ENCODE measurements at places on chromosomes 3 and 15.

DNA sequence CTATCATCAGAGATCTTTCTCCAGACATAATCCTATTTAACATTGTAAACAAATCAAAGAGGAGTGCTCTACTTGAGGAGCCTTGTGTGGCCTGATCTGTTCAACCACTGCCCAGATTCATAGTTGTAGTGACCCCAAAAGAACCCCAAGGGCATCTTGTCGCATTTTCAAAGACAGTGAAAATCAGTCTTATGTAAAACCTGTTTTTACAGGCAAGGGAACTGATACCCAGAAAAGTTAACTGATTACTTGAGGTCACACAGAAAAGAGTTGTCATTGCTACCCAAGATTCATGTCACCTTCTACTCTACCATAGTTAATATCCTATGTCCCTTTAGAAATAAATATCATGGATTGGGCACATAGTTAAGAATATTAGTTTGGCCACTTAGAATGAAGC lies 40.5 kb upstream of the ARPP21 start:
- DNase-seq: no peak

DNA sequence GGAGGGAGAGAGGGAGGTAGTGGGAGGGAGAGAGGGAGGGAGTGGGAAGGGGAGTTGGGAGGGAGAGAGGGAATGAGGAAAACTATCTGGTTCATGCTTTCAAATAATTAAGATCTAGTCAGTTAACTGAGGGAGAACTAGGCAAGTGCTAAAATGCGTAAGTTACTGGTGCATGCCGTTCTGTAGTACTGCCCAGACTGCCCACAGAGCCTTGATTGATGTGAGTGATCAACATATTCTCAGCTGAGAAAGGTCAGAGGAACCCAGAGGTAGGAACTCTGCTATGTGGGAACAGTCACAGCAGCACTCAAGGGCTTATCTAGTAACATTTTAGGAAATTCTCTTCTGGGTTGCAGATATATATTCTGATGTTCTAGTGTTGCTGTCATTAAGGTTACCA lies 149.8 kb upstream of the ROBO1 start:
- no peak for DNase-seq

GRCh38 chr3:58667704-58668103 lies 1.1 kb upstream of the FAM3D start:
- no peak for DNase-seq

DNA sequence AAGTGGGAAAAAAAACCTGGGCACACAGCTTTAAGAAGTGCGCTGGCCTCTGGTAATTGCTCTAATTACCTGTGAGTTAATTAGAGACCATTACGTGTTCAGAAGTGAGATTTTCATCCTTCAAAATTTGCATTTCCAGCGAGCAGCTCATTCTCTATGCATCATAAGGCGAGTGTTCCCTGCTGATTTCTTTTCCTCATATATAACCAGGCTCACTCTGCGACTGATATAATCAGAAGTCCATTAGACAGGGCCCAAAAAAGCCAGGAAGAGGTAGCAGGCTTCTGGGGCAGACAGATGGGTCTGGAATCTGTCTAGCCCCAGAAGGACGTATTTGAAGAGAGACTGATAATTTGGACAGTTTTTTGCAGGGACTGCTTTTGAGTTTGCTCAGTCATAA lies 158.7 kb downstream of the MTHFS start:
- no peak for DNase-seq

- DNase-seq: no peak
Observed at GRCh38 chr15:58374147-58374546, 57.6 kb upstream of the LIPC start.

DNA sequence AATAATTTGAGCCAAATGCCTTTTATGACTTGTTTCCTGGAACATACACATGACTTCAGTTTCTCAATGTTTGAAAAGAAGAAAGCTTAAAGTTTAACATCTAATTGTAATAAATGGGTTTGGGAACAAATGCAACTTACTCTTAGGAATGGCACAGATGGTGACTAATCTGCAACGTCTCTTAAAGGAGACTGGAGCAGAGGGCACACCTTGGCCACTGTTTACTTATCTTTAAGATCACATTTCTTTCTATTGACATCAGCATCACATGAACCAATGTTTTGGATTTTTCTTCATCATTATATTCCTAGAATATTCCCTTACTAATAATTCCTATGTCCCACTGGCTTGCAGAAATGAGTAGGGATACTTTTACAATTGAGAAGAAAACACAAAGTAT lies 229.5 kb downstream of the CHL1 start:
- no peak for DNase-seq

DNA sequence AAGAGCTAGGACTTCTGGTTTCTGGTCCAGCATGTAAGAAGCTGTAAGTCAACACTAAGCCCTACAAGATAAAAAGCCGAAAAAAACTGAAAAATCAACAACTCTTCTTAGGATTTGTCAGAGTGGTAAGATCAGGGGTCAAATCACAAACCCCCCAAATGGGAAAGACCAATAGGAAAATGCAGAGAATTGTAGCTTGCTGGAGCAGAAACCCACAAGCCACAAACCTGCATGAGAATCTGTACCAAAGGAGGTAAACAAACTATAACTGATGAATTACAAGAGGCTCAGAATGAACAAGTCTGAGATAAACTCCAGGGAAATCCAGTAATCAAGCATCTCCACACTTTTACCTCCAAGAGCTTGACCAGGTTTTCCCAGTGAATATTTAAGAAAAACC lies 36.0 kb downstream of the RFX7 start:
- DNase-seq: no peak

GRCh38 chr3:107674371-107674770 lies 151.6 kb downstream of the BBX start:
- DNase-seq: no peak

GRCh38 chr3:44529927-44530326 lies 25.1 kb upstream of the ZKSCAN7 start:
- no peak for DNase-seq

- DNase-seq: no peak
Observed at GRCh38 chr15:40058476-40059140, 19.6 kb upstream of the SRP14 start.

GRCh38 chr3:11989383-11990038 lies 14.7 kb upstream of the SYN2 start:
- DNase-seq: no peak

GRCh38 chr3:18135060-18135814 lies 289.9 kb downstream of the SATB1 start:
- no peak for DNase-seq

GRCh38 chr3:111538681-111539083 lies 3.3 kb upstream of the CD96 start:
- no peak for DNase-seq

DNA sequence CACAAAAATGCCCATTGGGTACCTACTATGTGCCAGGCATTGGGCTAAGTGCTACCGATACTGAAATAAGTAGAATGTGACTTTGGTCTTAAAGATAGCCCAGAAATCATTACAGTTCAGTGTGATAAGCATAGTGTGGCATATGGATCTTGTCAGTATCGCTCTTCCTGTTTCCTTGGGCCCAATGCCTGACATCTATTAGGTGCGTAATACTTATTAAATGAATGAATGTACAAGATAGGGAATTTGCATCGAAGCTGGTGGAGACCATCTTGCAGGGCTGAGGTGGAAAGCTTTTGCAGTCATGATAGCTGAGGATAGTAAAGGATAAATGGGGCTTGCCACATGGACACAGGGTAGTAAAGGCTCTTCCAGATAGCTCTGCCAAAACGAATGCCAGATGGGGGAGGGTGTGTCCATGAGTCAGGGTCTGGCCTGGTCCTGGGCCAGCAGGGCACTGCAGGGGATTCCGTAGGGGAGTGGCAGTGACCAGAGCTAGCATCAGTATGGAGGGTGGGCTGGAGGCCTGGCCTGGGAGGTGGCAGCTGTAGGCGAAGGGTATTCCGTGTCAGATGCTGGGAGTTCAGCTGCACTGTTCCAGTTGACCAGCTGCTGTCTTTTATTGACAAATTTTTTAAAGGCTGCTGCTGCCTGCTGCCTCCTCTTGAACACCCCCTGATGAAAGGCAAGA lies 23.5 kb downstream of the TSEN2 start:
- no peak for DNase-seq

DNA sequence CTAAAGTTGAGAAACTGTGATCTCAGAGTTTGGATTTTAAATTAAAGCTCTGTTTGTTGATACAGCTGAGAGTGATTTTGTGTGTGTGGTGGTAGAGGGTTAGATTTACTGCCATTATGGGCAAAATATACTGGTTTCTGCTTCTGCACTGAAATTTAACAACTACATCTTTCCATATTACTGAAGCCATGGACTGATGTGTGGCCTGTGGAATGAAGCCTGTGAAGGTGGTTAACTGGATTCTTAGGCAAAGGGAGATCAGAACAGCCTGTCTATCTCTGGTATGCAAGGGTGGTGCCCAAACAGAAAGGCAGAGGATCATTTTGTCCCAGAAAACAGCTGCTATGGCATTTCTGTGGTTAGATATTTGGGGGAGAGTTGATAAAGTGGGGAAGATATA lies 297.3 kb upstream of the THBS1 start:
- no peak for DNase-seq

DNA sequence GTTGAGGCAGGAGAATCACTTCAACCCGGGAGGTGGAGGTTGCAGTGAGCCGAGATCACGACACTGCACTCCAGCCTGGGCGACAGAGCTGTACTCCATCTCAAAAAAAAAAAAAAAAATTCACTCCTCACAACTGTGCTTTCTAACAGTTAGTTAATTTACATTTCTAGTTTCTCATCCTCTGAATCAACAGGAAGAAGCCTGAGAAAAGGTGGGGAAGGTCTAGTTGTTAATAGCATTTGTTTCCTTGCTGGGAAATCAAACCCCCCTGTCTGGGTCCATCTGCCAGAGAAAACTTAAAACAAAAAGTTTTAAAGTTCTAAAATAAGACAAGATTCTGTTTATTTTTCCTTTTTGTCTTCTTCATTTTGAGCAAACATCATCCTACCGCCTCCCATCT lies 62.3 kb downstream of the TMEM39A start:
- DNase-seq: no peak

- no peak for DNase-seq
Observed at GRCh38 chr3:31253782-31254181, 278.9 kb upstream of the STT3B start.

DNA sequence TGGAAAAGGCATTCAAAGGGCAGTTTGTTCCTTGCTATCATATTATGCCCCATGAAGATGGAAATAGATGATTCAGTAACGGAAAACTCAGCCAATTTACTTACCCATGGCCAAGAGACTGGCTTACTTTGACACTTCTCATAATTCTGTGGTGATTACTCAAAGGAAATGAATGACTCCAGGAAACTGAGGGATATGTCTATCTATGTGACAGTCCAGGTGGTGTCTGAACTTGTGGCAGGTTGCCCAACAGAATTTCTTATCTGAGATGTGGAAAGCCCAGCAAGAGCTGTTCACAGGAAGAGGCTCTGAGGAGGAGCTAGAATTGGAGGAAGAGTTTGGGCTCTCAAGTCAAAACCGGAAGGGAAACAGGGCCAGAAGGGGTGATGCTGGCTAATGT lies 91.2 kb downstream of the KCNAB1 start:
- no peak for DNase-seq

GRCh38 chr15:69697916-69698315 lies 245.3 kb downstream of the RPLP1 start:
- no peak for DNase-seq

DNA sequence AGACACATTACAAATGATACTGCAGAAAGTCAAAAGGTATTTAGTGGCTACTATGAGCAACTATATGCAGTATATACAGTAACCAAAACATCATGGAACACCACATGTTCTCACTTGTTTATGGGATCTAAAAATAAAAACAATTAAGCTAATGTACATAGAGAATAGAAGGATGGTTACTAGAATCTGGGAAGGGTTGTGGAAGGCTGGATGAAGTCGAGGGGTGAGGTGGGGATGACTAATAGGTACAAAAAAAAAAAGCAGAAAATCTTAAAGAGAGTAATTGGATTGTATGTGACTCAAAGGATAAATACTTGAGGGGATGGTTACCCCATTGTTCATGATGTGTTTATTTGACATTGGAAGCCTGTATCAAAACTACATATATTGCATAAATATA lies 848.8 kb upstream of the GBE1 start:
- DNase-seq: no peak

- DNase-seq: peak; percentile 0
Observed at GRCh38 chr15:63833021-63833696, 589 bp downstream of the HERC1 start.

DNA sequence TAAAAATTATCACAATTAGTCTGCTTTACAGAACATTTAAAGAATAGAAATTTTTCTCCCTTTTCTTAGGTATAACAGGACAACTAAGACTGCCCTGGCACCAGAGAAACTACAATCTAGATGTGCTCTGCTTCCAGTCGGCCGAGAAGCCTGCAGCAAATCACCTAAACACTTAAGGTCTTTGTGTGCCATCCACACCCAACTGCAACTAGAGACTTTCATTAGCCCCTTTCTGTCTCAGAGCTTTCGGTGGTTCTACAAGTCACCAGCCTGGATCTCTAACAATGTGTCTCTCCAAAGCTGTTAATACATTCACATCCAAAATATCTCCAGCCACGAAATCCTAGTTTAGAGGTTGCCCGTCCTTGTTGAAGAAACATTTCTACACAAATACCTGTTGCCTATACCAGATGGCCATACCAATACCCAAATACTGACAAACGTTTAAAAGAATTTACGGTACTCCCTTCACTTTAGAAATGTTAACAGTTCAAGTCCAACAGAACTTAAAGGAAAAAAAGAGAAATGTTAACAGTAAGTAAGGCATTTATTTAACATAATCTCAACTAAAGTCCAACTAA lies 6.7 kb downstream of the PRC1 start:
- DNase-seq: no peak

GRCh38 chr15:42891569-42891968 lies 29.0 kb downstream of the TTBK2 start:
- no peak for DNase-seq

DNA sequence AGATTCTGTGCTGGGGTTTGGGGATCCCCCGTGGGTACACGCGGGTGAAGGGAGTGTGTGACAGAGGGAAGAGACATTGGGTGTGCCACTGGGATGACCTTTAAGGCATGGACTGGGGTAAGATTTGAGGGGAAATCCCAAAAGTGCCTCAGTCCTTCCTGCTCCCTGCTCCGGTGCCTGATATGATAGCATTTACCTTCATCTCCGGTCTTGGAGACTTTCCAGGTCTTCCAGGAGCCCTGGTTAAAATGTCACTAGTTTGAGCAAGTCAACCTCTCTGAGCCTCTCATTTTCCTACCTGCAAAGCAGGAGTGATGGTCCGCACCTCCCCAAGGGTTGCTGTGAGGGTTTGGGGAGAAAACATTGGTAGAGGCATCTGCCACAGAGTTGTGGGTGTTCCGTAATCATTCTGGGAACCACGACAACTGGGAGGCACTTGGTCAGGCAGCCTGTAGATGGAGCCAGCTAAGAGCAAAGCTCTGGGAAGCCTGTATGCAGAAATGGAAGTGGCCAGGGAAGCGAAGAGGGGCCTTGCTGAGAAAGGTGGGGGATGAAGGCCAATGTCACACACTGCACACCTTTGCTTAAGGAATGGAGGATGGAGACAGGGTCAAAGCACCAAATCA lies 33.9 kb upstream of the KIF23 start:
- no peak for DNase-seq

GRCh38 chr15:77538027-77538451 lies 94.7 kb downstream of the LINGO1 start:
- DNase-seq: no peak
